ENCODE measurements at places on chromosomes 1 and 21.

- peak; percentile 49 for DNase-seq
Observed at GRCh38 chr1:25068829-25069228, 138.8 kb upstream of the RUNX3 start.

- DNase-seq: no peak
Observed at GRCh38 chr1:9746211-9746610, 77.6 kb downstream of the CLSTN1 start.

DNA sequence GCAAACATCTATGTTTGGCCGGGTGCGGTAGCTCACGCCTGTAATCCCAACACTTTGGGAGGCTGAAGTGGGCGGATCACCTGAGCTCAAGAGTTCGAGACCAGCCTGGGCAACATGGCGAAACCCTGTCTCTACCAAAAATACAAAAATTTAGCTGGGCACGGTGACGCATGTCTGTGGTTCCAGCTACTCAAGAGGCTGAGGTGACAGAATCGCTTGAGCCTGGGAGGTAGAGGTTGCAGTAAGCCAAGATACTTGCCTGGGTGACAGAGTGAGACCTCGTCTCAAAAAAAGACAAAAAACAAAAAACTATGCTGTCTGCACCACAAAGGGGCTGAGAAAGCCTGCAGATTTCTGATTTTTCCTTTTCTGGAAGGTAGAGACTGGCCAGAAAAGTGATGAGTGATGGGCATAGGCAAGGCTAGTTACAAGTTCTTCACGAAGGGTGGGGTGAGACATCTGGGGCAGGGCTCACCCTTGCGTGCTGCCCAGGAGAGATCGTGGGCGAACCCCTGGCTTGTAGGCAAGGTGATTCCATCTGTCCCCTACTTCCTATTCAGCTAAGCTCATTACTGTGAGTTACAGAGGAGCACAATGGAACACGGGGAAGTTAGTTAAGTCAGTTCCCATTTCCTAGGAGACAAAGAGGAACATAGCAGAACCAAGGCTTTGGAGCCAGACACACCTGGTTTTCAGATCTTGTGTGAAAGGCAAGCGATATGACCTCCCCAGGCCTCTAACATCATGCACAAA is 3.2 kb downstream of the SLC2A1 start:
- DNase-seq: no peak

DNA sequence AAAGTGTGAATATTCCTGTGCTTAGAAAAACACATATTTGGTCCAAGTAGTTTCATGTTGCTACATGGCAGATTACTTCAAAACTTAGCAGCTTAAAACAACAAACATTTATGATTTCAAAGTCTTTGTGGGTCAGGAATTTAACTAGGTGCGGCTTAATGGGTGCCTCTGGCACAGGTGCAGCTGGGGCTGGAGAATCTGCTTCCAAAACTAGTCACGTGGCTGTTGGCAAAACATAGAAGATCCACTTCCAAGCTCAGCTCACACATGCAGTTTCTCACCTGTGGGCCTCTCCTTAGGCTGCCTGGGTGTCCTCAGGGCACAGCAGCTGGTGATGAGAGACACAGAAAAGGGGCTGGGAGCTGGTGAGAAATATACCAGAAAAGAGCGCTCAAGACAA is 263.4 kb downstream of the TTLL7 start:
- no peak for DNase-seq

DNA sequence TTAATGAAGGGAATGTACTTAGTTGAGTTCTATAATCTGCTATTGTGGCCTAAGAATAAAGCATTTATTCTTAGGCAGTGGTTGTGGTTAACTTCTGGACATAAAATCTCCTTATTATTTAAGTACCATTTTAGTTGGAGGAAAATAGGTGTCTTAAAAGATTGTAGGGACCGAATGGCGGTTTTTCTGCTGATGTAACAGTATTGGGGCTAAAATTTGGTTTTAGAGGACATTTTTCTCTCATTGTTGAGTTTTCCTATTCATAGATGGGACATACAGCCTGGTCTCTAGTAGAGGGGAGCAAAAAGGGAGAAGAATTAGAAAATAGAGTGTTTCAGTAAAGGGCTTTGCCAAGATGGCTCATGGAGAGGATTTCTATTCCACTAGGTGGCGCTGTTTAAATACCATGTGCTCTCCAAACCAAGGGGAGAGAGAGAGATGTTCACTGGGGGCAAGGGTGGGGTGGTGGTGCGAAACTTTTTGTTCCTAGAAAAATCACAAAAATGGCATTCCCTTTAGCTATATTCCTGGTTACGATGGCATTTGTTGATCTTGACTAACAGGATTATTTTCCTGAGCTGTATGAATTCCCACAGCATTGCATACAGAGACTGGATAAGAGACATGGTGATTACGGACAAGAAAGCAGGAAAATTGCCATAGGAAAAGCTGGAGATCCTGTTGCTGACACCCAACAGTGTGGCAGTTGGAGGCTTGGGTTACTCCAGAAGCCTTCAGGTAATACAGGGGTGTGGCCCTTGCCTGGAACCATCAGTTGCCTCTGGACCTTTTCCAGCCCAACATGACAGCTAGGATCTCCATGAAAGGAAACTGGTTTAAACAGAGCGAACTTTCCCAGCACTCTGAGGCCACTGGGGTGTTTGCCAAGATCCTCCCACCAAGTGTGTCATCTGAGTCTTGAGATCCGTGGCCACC is 18.2 kb upstream of the FCGR2A start:
- DNase-seq: peak; percentile 61

DNA sequence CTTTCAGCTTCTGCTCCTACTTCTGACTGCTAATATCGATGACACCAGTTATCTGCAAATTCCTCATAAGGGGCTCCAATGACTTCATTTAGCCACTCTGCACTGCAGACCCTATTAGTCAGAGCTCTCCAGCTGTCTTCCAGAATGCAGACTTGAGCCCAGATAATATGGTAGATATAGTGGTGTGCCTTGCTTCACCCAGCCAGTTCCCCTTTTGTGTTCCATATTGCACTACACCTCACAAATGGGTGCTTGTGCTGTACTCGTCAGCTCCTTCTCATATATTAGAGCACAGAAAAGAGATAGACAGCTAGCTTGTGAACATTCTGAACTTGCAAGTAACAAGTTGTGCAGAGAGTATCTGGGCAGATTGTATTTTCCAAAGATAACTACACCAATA is 23.7 kb upstream of the COG2 start:
- no peak for DNase-seq

DNA sequence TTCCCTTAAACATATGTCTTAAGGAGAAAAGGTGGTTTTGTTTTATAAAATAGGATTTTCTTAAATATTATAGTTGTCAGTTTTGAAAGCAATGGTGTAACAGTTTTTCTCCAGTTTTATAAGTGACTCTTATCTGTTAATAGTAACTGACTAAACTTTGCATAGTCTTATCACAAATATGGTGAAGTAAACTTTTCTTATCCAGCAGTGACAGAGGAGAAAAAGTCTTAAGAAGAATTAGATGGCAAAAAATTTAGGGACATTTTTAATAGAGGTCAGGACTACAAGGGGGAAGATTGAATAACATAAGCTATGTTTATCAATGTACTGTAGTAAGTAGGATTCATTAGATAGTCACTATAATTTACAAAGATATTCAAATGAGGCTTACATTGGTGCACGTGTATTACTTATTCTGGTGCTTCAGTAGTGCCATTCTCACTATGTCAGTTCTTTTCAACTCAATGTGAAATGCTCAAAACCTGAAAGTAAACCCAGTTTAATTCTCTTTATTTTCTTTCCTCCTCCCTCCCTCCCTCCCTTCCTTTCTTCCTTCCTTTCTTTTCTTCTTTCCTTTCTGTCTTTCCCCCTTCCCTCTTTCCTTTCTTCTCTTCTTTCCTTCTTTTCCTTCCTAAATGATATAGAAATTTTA is 26.1 kb downstream of the F3 start:
- no peak for DNase-seq

DNA sequence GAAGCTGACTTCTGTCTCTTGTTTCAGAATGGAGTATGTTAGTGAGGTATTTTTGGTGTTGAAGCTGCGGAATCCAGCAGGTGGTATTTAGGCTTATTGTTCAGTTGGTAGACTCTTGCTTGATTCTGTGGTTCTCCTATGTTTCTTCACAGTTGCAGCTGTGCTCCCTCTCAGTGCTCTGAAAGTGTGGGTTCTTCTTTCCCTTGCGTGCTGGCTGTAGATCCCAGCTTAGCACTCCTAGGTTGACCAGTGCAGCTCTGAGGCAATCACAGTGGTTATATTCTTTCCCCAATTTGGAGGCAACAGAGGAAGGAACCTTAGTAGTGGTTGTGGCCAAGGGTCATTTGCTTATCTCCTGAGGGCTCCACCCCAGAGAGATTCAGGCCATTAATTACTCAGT is 269.2 kb upstream of the NRIP1 start:
- no peak for DNase-seq

DNA sequence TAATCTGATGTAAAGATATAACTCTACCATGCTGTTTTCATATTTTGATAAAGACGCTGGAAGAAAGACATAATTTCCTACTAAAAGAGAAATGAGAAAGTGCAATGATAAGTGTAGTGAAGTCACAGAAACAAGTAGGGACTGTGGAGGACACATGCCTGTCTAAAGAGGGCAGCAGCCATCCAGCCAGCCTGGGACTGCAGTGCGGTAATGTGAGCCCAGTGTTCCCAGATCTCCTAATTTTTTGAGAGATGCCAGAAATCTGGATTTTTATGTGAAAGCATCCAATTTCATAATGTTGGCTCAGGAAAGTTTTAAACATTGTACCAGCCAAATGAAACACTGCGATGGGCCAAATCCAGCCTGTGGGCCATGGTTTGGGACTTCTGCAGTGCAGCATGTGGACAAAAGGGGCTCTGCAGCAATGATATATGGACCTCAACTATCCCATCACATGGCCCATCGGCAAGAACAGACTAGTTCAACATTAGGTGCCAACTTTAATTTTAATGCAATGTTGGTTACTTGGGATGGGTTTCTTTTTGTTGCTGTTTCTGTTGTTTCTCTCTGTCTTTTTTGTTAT is 329.5 kb downstream of the LTN1 start:
- DNase-seq: no peak

DNA sequence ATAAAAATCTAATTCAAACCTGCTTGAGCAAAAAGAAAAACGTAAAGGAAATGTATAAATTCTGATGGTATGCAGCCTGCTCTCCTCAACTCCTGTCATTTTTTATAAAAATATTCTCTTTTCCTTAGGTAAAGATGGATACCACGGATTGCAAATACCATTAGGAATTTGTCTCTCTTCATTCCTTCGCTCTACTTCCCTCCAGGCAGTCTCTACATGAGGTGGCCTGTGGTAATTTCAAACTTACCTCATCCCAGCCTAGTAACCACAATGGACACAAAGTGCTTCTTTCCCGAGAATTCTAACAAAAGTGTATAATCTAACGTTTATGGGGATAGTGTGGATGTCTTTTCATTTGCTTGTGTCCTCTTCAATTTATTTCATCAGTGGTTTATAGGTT is 239.5 kb upstream of the LRRC7 start:
- no peak for DNase-seq

DNA sequence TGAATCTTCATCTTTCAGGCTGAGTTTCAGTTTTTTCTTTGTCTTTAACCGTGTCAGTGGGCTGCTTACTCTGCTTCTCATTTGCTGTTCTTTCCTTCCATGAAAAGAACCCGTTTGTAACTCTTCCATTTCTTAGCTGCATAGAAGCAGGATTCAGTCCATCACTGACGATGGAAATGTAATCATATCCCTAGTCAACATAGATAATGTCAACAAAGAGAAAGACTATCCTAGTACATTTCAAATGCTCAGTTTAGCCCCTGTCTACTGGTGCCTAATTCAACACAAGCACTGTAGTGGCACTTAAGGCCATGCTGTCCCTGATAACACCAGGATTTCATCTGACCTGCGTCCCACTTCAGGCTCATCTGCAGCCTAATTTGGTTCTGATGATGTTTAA is 376 bp downstream of the GBP1 start:
- no peak for DNase-seq

GRCh38 chr1:197143276-197143675 is 3.2 kb downstream of the ASPM start:
- DNase-seq: no peak

- DNase-seq: no peak
Observed at GRCh38 chr1:167086033-167086432, 4.1 kb downstream of the GPA33 start.

GRCh38 chr1:225626698-225627097 is 26.2 kb downstream of the ENAH start:
- no peak for DNase-seq

- no peak for DNase-seq
Observed at GRCh38 chr1:71093938-71094337, 13.1 kb upstream of the ZRANB2 start.

DNA sequence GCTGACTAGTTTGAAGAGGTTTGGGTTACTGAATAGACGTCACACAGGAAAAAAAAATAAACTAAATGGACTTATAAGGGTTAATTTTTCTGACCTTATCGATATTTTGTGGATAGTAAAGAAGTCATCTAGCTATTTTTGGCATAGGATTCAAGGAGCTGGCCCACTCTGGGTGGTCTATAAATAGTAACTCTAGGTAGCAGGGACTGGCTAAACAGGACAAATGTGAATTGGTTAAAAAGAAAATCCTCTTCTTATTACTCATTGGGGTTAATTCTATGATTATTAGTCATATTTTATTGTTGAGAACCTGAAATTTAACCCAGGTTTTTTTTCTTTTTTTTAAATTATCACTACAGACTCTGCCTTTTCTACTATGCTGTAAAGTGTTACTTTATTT is 61.7 kb downstream of the ATF6 start:
- DNase-seq: no peak

DNA sequence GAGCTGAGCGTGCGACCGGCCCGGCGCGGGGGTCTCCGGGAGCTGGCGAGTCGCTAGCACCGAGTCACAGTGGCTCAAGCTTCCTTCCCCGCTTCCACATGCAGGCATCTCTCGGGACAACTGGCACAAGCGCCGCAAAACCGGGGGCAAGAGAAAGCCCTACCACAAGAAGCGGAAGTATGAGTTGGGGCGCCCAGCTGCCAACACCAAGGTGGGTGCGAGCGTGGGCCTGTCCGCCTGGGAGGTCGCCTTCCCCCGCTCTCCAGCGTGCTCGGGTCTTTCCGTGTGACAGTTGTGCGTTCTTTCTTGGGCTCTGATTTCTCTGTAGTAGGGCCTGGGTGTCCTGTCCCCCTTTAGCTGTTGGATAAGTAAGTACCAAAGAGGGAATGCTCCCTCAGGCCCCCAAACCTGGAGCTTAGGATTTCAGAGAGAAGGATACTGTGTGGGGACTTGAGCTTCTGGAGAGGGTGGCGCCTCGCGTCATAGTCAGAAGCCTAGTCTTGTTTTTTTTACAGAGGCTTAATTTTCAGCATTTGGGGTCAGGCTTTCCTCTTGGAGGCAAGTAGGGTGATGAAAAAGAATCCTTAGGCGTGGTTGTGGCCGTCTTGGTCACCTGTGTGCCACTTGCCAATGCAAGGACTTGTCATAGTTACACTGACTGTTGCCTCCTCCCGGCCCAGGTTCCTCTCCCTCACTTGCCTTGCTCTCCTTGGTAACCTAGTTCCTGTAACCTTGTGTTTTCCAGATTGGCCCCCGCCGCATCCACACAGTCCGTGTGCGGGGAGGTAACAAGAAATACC is 790 bp downstream of the RPS8 start:
- no peak for DNase-seq
